ENCODE measurements at places on chromosomes 4 and X. TPM values are rescaled to one million over a fixed set of nuclear protein-coding genes. Genes with fewer than 3 reads are reported as not detected.

The ETDB gene
- not detected for total RNA-seq

The AMER1 gene
- total RNA-seq, result 3.2 TPM

The CCKAR gene
- total RNA-seq, result not detected

The MXD4 gene
- total RNA-seq, result 43.3 TPM

The SLC10A3 gene
- total RNA-seq, result 24.5 TPM

The HPSE gene
- 16.7 TPM for total RNA-seq

The RS1 gene
- total RNA-seq, result not detected

The SPOCK3 gene
- 0.77 TPM for total RNA-seq

The SCRG1 gene
- 0.80 TPM for total RNA-seq

The MAP9 gene
- total RNA-seq, result 2.3 TPM

The DDX53 gene
- total RNA-seq, result not detected

The TBC1D1 gene
- 77.4 TPM for total RNA-seq
